Mucosa of gallbladder (tissue), 1 donor: ENCODE measurements at places on chromosomes 3 and 15.

GRCh38 chr3:43874731-43875130 is 184.0 kb downstream of the ABHD5 start:
- no peak for DNase-seq

DNA sequence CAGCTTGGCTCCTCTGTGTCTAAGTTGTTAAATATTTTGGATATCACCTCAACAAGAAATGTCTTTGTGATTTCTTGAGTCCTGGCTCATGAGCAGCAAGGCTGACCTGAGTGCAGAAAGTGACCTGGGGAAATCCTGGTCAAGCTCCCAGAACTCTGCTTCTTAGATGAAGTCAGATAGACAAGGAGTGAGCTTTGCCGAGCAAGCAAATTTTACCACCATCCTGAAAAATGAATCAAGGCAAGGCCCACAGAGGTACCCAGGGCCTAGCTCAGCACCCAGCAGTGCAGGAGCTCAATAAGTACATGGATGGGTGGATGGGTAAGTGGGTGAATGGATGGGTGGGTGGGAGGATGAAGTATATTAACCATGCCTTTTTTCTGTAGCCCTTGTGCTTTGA is 291.8 kb downstream of the UACA start:
- no peak for DNase-seq

DNA sequence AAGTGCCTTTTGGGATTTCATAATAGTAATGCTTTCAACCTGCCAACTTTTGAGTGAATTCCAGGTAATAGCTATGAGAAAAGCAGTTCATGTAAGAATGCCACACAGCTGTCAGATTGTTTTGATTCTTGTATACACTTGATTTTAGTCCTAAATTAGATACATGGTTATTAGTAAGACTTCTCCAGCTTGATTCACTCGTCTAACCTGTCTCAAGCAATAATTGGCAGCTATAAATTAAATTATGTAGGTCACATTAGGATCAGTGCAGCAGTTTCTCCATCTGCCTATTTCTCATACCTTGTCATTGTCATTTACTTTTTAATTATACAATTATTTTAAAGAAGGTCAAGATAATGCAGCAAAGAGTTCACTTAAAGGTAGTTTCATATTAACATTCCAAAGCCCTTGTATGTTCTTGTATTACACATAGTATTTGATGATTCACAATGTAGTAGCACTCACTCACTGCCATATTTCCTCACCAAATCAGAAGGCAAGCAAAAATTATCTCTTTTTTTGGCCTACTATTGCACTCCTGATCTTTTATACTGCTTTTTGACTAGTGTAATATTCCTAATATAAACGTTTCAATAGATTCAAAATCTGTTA is 10.9 kb upstream of the CRYBG3 start:
- DNase-seq = no peak

DNA sequence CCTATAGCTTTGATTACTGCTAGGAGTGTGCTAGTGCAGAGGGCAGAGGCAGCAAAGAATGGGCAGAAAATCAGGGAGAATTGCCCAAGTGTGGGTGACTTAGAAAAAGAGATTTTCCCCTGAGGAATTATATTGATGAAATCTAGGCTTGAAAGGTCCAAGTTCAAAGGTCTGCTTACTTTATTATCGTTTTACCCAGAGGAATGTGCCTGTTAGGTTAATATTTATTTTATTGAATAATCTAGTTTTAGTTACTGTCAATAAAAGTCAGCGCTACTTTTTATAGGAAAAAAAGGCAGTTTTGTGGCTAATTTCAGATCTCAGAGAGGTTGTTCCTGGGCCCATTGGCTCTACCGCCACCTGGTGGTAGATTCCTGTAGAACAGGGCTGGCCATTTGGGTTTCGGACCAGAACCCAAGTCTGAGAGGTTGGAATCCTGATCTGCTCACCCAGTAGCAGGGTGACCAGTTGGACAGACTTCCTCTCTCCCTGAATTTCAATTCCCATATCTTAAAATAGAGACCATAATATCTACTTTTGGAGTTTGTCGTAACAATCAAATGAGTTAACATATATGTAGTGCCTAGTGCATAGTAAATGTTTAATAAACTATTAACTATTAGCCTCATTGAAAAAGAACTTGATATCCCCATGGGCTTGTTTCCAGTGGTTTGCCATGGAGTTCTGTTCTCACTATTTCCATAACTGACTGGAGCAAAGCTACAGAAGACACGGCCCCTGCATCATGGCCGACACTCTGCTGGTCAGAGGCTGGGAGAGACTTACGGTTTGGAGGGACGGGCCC is 62.7 kb upstream of the ZNF148 start:
- DNase-seq = peak; percentile 54

DNA sequence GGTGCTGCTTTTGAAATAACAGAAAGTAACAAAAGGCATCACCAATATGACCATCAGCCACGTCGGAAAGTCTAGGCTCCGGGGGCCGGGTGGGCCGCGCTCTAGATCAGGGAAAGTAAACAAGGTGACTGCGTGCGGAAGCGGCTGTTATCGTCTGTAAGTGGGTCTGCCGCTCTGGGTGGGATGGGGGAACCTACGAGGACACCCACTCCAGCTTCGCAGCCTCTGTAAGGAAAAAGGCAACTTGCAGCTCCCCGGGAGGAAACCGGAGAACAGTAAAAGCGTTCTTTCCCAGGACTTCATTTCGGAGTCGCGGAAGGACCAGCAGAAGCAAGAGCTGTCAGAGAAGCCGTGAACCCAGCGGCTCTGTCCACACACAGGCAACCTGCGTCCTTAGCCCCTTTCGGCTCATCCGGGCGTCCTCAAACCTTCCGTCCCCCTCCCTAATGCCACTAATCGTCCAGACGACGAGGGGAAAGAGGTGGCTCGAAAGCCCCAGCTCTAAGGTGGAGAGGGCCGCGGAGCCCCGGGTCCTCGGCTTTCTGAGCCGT is 461 bp downstream of the XRN1 start:
- peak; percentile 25 for DNase-seq

GRCh38 chr3:13539671-13540070 is 9.3 kb upstream of the FBLN2 start:
- no peak for DNase-seq

DNA sequence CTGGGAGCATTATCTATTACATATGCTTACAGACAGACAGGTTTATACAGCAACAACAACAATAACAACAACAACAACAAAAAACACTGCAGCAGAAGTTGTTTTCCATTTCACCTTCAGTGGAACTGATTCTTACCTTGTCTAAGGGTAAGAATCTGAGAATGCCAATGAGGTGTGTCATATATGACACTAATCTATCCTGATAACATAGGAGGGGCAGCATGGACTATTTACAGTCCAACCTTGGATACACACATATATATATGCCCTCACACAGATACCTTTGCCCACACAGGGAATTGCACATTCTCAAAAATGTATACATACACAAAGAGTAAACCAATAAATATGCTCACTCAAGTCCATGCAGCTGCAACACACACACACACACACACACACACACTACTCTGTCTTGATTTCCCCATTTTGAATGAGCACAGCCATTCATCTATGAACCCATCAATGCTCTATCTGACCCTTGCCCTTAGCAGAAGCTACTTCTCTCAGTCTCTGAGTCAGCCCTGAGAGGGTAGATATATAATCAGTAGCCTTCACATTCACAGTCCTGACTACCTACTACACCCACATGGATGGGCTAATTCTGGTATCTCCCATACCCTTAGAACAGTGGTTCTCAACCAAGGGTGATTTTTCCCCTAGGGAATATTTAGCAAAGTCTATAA is 9.7 kb upstream of the TRANK1 start:
- no peak for DNase-seq

- DNase-seq = no peak
Observed at GRCh38 chr3:184523825-184524615, 37.6 kb upstream of the EPHB3 start.

DNA sequence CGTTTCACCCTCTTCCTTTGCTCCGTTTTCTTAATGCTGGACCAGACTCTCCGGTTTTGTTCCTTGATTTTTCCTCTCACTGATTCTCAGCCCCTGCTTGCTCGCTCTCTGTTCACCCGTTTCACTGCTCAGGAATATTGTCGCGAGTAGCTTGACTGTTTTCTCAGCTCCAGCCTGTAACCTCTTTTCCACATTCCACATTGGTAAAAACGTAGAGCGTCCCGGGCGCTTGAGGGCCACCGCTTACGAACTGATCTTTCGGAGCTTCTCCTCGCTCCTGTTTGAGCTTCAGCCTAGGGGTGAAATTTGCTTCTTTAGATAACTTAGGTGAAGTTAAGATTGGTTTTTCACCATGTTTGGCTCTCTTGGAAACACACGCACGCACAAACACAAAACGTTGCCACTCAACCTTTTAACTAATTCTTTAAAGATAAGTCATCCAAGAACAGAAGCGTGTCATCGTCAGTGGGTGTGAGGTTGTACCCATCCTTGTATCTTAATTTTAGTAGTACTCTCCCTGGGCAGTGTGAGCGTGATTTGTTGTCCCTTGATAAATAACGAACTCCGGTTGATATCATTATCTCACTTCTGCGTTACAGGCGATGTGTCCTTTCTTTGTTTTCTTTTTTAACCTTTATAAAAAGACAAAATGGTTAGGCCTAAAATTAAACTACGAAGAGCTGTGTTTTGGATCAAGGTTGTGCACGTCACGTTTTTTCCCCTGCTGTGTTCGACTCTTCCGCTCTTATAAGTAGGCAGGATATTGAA is 1.0 kb downstream of the PAK2 start:
- DNase-seq = peak; percentile 11

DNA sequence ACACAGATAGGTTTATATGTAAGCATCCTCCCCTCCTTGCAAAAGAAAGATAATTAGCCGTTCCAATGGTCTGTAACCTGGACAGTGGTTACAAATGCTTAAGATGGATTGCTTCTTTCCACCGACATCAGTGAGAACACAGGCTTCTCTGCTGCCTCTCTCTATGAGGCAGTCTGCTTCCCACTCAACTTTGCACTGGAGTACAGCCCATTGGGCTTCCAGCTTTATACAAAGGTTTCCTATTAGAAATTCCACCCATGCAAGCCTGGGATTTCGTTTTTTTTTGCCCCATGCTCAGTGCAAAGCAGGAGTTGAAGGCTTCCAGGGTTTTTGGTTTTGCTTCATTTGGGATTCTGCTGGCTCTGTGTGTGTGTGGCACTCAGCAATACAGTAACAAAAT is 47.3 kb upstream of the C3orf22 start:
- DNase-seq = no peak

GRCh38 chr15:100877551-100877950 is 2.1 kb upstream of the ALDH1A3 start:
- DNase-seq = no peak

DNA sequence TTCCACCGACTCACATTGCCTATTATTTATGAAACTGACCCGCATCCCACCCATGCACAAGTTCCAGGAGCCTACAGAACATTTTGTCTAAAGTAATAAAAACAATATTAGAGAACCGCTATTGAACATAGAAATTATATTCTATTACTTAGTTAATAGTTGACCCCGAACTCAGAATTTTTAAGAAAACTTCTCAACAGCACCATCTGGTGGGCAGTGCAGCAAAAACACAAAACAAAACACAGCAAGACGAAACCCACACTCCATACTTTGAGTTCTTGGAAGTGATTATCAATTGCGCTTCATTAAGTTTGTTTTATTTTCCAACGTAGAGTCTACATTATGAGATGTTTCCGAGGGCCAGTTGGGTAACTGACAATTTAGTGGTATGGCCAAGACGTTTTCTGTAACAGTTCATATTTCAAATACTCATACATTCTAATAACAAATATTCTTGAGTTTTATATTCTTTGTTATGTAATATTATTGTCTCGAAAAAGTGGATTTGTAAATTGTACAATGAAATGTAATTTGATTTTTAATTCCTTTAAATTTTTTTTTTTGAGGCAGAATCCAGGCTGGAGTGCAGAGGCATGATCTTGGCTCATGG is 24.0 kb upstream of the C3orf70 start:
- peak; percentile 35 for DNase-seq

DNA sequence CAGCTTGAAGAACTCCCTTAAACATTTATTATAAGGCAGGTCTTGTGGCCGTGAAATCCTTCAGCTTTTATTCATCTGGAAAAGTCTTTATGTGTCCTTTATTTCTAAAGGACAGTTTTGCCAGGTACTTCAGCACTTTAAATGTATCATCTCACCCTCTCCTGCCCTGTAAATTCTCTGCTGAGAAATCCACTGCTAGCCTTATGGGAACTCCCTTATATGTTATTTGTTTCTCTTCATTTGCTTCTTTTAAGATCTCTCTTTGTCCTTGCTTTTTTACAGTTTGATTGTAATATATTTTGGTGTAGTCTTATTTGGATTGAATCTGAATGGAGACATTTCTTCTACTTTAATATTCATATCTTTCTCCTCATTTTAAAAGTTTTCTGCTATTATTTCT is 86.7 kb upstream of the RBMS3 start:
- no peak for DNase-seq

DNA sequence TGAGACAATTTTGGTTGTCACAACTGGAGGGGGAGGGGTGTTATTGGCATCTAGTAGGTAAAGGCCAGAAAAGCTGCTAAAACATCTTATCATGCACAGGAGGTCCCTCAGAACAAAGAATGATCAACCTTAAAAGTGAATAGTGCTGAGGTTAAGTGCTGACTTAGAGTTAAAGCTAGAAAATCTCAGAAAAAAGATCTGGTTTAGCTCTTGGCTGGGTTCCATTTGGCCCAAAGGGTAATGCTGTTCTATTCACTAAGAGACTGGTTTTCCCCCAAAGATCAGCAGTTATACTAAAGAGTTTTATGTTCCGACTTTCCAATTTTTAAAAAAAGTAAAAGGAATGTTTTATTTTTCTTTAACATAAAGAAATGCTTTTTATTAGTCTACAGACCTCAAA is 15.6 kb downstream of the DCBLD2 start:
- no peak for DNase-seq

- no peak for DNase-seq
Observed at GRCh38 chr3:177468331-177468730, 271.0 kb upstream of the TBL1XR1 start.
